ENCODE measurements at places on chromosomes 3 and 15.
A peak's percentile ranks its signal among the peaks of the same experiment; 100 is the strongest.

DNA sequence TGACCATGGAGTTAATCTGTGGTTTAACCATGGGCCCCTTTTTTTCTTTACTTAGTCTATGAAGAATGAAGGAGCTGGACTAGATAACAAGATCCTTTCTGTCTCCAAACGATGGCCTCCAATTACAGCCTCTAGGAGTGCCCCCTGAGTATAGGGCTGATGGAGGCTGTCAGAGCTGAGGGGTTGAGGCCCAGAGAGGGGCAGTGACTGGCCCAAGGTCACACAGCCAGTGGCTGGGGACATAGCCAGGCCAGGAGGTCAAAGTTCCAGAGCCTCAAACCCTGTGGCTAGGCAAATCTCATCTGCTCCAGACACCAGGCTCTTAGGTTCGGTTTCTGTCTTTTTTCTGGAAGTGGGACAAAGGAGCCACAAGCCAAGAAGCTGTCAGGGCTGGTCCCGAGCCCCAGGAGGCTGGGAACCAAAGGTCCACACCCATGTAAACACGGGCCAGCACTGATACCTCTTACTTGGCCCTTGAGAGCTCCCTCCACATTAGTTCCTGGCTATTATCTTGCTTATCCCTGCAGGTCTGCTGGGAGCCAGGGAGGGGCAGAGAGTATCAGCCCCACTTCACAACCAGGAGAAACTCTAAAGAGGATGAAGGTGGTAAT, 10.3 kb downstream of the RHOV start:
- no peak for DNase-seq

GRCh38 chr3:122660297-122660974, 20.2 kb upstream of the PARP14 start:
- DNase-seq, result no peak

- no peak for DNase-seq
Measured at GRCh38 chr3:135324301-135324700, 529.2 kb downstream of the EPHB1 start.

- no peak for DNase-seq
Measured at GRCh38 chr15:57611938-57612337, 20.2 kb downstream of the MYZAP start.

DNA sequence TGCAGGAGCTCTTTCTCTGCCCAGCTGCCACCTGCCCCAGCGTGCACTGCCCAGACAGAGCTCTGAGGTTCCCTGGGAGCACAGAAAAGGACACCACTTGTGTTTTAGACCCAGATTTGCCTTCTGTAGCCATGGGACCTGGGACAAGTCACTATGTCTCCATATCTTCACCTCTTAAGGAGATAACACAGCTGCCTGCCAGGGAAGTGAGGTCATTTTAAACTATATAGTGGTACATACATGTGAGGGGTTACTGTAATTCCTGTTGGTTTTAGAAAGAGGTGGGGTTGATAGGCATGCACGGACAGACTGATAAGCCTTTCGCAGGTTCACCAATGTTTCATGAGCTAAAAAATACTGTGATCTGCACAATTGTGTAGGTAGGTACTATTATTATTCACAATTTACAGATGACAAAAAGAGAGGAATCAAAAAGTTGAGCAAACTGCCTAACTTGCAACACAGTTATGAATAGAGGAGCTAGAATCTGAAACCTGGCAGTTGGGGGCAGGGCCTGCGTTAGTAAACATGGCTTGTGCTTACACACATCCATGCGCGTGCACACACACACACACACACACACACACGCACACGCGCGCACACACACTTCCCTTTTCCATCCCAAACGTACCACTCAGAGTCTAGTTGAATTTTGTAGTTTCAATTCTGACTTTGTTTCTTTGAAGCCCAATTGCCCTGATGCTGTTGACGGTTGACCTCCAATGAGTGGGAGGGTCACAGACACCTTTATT, 193.6 kb downstream of the FAM43A start:
- peak; percentile 15 for DNase-seq

DNA sequence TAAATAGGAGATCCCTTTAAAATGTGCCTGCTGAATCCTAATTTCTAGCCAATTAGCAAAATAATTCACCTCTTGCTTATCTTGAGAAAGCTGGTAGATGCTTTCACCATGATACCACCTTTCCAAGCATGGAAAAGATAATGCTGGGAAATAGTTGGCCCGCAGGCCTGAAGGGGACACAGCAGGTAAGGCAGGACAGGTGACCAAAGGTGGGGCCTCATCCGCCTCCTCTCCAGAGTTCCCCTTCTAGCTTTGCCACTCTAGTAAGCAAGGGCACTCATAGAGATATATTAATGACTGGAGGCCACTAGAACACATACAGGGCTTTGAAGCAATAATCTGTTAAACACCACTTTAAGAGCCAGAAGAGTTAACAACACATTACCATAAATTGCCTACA, 45.5 kb downstream of the SATB1 start:
- DNase-seq, result no peak

DNA sequence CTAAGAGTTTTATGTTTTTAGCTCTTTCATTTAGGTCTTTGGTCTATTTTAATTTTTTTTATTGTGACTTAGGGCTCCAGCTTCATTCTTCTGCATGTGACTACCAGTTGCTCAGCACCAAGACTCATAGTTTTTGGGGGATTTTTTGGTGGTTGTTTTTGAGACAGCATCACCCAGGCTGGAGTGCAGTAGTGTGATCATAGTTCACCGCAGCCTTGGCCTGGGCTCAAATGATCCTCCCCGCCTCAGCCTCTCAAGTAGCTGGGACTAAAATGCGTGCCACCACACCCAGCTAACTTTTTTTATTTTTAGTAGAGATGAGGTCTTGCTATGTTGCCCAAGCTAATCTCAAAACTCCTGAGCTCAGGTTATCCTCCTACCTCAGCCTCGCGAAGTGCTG, 19.4 kb downstream of the CDV3 start:
- no peak for DNase-seq

GRCh38 chr3:94693997-94694640, 631.3 kb downstream of the NSUN3 start:
- DNase-seq, result no peak

DNA sequence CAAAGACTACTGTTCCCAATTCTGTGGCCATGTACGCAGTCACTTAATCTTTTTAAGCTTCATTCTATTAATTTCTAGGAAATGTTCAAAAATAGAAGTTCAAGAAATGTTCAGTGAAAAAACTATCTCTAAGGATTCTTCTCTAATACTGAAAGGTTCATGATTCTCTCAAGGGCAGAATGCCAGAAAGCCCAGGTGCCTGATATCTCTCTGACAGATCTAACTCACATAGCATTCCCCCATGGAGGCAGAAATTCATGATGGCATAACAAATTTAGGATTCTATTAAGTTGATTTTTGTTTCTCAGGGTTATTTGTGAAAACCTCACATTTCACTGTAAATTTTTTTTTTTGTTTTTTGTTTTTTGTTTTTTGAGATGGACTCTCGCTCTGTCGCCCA, 17.5 kb downstream of the CHRM5 start:
- DNase-seq, result no peak

- DNase-seq, result no peak
Measured at GRCh38 chr3:54358969-54359694, 236.8 kb downstream of the CACNA2D3 start.

- DNase-seq, result no peak
Measured at GRCh38 chr3:14231145-14231990, 52.8 kb downstream of the LSM3 start.

- peak; percentile 70 for DNase-seq
Measured at GRCh38 chr3:181252631-181253030, 263.1 kb upstream of the DNAJC19 start.

DNA sequence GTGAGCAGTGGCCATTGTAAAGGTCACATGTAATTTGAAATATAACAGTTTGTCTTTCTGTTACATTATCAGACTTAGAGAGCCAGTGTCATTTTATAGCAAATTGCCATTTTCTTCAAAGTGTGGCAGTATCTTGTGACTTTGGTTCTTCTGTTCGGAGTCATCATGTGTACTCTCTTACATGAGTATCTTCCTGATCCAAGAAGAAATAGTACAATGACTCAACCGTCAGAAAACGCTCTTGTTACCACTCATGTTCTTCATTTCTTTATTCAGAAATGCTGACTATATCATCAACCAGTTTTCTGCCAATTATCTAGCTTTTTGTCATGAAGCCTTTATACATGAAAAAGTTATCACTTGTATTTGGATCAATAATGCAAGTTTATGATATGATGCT, 93.6 kb upstream of the CGNL1 start:
- DNase-seq, result no peak

- DNase-seq, result peak; percentile 60
Measured at GRCh38 chr15:57406062-57406772, 29.9 kb downstream of the CGNL1 start.

DNA sequence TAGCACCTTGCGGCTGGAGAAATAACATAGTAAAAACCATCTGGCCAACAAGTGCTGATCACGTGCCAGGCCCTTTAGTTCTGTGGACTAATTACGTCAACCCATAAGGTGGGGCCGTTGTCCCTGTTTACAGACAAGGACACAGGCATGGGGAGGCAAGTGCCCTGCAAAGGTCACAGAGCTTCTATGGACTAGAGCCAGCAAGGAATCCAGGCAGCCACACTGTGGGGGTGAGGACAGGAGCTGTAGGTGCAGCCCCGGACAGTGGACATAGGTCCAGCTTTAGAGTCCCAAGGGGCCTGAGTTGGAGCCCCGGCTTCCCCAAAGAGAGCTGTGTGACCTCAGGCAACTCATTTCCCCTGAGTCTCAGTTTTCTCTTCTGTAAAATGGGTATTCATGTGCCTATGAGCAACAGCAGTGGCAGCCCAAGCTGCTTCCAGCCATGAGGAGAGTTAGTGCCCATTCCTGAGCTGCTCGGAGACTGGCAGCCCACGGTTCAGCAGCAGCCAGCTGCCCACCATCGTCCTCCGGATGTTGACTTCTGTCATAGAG, 13.9 kb downstream of the CHST13 start:
- peak; percentile 84 for DNase-seq

- DNase-seq, result no peak
Measured at GRCh38 chr3:184884359-184885017, 72.5 kb downstream of the VPS8 start.

DNA sequence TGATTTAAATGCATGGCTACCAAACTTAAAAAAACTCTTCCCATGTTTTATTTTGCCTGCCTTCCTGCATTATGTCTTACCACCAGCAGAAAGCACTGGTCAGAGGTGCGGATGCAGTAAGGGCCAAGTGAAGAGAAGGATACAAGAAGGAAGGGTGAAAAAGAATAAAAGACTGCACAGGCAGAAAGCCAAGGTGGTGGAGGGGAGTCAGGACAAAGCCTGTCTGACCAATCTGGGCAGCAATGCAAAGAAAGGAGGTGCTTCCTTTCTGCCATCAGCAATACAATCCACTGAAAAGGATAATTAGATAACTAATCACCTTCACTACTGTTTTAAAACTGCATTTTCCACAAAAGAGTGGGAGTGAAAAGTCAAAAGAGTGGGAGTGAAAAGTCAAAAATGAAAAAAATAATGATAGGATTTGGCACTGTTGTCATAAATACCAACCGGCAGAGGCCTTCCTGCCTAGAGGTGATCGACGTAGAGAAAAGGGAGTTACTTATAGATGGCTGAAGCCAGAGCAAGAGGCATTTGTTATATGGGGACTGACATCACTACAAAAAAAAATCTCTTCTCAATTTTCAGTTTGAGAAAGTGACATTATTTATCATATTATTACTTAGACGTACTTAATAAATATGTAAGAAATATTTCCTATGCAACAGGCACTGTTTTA, 385.3 kb downstream of the TBC1D5 start:
- DNase-seq, result no peak
